Activated T-helper 17 cell treated with anti-CD3 and anti-CD28 coated beads, Interleukin-2, amount 50 U/mL, for 72 hours (primary cell): ENCODE measurements at places on chromosomes 16 and 17. TPM values are rescaled to one million over a fixed set of nuclear protein-coding genes. Genes with fewer than 3 reads are reported as not detected.
A peak's percentile ranks its signal among the peaks of the same experiment; 100 is the strongest.

The RHOT1 gene
- total RNA-seq, result 19.5 TPM

The UTS2R gene
- not detected for total RNA-seq

The SCGB1C2 gene
- total RNA-seq, result not detected

The CCL4L2 gene
- total RNA-seq, result 2.3 TPM

The NPIPA7 gene
- total RNA-seq, result 5.3 TPM

The NXPH3 gene
- not detected for total RNA-seq

The PERCC1 gene
- not detected for total RNA-seq

The EPOP gene
- 29.6 TPM for total RNA-seq

DNA sequence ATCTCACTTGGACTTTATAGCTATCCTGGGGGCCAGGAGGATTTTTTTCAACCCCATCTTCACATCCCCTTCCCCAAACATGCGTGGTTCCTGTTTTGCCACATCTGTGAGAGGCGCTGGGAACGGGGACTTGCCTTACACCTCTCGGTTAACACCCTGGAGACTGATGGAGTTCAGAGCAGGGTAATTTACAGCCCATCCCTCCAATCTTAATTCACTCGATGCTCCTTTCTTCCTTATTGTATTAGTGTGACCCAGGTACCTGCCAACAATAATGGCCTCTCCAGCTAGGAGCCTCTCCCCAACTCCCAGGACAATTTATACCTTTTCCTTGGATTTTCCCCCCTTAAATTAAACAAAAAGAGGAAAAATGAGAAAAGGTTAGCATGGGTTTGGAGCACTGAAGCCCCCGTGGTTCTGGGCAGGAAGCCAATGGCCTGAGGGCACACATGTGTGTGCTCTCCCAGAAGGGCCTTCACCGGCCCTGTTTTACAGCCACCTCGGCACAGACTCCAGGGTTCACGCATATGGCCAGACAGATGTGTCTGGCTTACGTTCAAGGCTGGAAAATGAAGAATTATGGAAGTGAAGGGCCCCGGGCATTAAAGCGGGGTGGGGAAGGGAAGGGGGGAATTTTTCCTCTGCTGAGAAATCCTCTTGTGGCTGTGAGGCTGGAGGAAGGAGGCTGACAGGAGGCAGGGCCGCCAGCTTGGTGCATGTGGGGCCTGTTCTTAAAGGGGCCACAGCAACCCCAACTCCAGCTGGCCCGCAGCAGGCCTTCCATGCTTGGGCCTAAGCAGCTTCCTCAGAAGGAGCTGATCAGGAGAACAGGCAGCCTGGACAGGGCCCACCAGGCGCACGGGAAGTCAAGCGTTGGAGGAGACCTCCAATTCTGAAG is 21.4 kb downstream of the HIC1 start:
- ATAC-seq, result no peak

DNA sequence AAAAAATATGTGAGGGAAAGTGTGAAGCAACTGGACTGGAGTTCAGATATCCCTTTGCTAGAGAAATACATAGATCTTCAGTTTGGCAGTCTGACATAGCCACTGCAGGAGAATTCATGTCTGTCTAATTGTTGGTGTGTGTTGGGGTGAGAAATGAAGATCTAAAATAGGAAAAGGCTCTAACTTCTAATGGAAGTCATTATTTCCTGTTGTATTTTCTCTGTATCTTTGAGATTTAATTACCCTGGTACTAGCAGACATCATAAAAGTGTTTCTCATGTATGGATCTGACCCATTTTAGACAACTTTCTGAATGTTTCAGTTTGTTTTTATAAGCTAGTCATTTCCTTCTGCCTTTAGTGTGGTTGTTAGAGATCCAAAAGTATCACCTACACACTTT is 128.3 kb downstream of the NLK start:
- no peak for ATAC-seq

- ATAC-seq, result peak; percentile 66
Measured at GRCh38 chr16:74700438-74701225, at the start of gene MLKL. Gene MLKL, minus strand, starts transcription at chr16:74700862. Its CDS starts 5,105 bp downstream, at chr16:74695757.

GRCh38 chr17:16328997-16329396 is 24.3 kb downstream of the CENPV start:
- ATAC-seq, result no peak

GRCh38 chr17:66492080-66492479 is 189.7 kb downstream of the PRKCA start:
- no peak for ATAC-seq

GRCh38 chr17:34728771-34729310 is 149.5 kb downstream of the TMEM132E start:
- ATAC-seq, result no peak

GRCh38 chr17:33152783-33153182 is 140.3 kb downstream of the ASIC2 start:
- no peak for ATAC-seq

DNA sequence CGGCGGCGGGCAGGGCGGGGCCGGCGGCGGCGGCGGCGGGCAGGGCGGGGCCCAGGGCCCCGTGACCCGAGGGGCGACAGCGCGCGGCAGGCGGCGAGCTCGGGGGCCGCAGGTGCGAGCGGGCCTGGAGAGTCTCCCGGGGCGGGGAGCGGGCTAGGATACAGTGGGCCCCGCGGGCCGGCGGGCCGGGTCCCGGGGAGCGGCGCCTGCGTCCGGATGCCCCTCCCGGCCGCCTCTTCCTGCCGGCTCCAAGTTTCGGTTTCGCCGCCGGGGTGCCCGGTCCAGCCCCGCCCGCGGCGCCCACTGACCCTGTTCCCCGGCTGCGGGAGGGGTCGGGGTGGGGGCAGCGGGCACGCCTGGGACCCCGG is at the start of gene RNF213:
Gene RNF213 (plus strand): TSS at position 62 of the 368 bp plus-strand sequence. CDS start 2,830 bp downstream, outside the sequence.
- peak; percentile 7 for ATAC-seq
